Transverse colon (tissue), 4 donors: ENCODE measurements at places on chromosomes 13 and 19. TPM values are rescaled to one million over a fixed set of nuclear protein-coding genes. Genes with fewer than 3 reads are reported as not detected.

DNA sequence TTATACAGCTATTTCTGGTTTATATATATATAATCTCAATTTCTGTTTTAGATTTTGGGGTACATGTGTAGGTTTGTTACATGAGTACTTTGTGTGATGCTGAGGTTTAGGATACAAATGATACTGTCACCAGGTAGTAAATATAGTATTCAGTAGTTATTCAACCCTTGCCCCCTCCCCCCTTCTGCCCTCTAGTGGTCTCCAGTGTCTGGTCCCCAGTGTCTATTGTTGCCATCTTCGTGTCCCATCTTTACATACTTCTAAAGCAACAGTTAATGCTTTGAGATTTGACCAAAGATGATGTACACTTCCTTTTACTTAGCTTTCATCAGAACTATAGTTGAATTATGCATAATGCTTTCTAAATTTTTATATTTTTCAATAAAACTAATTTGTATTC, 1623.4 kb upstream of the PRR20A start:
- no peak for DNase-seq

- DNase-seq = no peak
Observed at GRCh38 chr13:47480121-47480520, 521.0 kb downstream of the SUCLA2 start.

DNA sequence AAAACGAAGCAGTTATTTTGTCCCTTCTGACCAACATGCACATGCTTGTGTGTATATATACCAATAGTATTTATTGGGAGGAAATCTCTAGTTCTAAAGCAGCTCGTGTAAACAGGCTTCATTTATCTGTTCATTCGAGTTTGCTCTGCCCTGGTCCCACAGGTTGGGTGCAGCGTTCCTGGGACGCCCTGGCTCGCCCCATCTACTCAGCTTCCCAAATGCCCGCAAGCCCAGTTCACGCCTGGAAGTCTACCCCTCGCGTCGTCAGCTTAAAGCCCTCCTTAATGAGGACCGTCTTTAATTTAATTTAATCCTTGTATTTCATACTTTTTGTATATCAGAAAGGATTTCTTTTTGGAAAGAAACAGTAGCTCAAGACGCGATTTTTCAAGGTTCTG, 604 bp downstream of the THSD1 start:
- no peak for DNase-seq

Gene VSTM2B
- not detected for total RNA-seq

DNA sequence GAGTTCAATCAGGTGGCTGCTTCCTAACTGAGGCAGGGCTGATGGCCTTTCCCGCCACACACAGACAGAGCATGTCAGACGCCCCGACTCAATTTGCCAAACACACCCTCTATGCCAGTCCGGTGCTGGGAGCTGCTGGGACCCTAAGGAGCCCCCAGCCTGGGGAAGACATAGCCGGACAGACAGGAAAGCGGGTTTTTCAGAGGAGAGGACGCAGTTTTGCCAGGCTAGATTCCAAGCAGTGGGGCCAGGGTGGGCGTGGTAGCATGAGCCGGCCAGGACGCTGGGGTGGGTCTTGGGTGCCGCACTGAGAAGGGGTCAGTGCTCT, 19.8 kb downstream of the MAST3 start:
- no peak for DNase-seq

Gene SCEL
- total RNA-seq = 0.96 TPM

GRCh38 chr19:1523412-1524286, at the start of gene PLK5:
Gene PLK5, plus strand, starts transcription at chr19:1524077. Its CDS starts 2,920 bp downstream, at chr19:1526997.
- no peak for DNase-seq

DNA sequence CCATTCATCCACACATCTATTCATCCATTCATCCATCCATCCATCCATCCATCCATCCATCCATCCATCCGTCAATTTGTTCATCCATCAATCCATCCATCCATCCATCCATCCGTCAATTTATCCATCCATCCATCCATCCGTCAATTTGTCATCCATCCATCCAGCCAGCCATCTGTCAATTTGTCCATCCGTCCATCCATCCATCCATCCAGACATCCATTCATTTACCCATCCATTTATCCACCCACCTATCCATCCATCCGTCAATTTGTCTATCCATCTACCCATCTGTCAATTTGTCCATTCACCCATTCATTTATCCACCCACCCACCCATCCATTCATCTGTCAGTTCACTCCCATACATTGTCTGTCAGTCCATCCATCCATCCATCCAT, 209.5 kb upstream of the ZNF536 start:
- DNase-seq = no peak

DNA sequence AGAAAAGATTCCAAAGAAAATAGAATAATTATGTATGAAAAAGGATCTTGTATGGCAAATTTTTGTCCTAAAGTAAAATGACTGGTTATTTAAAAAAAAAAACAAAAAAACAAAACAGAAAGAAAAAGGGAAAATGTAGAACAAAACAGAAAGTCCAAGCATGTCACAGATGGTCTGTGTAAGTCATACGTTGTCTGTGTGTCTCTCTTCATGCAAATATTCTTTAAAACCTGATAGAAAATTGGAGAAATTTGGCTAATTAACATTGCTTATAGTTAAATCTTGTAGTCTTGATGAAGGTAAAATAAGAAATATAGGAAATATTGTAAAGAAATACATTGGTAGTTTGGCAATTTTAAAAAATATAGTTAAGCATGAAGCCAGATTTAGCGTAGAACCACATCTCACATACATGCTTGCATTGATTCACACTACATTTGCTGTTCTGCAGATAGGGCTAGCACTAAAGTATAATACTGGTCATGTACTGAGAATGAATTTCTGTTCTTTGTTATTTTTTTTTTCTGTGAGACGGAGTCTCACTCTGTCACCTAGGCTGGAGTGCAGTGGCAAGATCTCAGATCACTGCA, 58.4 kb downstream of the SPRYD7 start:
- no peak for DNase-seq

DNA sequence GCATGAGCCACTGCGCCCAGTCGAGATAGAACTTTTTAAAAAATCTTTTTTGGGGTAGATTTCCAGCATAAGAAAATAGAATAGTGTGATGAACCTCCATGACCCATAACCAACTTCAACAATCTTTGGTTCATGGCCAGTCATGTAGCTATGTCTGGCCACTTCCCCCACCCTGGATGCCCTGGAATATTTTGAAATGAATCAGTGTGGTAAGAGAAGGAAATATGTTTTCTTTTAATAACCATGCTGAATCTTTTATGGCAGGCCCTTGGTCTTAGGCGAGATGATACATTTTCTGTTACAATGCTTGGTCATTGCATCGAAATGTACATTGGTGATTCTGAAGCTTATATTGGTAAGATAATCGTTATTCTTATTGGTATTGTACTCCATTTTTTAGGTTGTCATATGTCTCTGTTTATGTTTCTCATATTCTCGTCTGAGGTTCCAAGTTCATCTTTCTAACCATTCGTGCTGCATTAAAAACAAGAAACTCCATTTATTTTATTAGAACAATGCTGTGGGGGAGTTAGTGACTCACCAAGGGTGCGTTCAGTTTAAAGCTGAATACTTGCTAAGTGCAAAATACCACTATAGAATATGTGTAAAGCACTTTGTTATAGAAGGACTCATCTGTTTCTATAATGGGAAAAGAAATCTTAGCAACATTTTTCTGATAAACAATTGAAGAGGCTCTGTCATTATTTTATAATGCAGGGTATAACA, 16.4 kb upstream of the UPF3A start:
- DNase-seq = no peak

- no peak for DNase-seq
Observed at GRCh38 chr19:39265321-39265916, 2.8 kb upstream of the IFNL2 start.

- DNase-seq = no peak
Observed at GRCh38 chr19:4049432-4049831, 17.3 kb downstream of the ZBTB7A start.

- no peak for DNase-seq
Observed at GRCh38 chr13:27130979-27131623, 40.5 kb downstream of the USP12 start.
